Stimulated activated CD8-positive, alpha-beta memory T cell treated with anti-CD3 and anti-CD28 coated beads, Interleukin-7, amount 100 ng/mL, for 1 hour (primary cell): ENCODE measurements at places on chromosomes 6 and 20.

DNA sequence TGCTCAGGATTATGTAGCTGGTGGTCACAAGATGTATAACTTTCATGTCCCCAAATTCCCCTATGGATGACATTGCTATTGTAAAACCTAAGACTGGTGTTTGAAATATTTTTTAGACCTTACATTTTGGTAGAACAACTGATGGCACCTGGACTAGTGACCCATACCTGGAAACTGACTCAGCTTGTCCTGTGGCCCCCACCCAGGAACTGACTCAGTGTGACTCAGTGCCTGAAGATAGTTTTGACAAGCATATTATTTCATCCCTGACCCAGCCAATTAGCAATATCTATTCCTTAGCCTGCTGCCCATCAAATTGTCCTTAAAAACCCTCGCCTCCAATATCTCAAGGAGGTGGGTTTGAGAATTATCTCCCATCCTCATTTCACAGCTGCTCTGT lies 90.9 kb upstream of the GRIK2 start:
- DNase-seq = no peak

DNA sequence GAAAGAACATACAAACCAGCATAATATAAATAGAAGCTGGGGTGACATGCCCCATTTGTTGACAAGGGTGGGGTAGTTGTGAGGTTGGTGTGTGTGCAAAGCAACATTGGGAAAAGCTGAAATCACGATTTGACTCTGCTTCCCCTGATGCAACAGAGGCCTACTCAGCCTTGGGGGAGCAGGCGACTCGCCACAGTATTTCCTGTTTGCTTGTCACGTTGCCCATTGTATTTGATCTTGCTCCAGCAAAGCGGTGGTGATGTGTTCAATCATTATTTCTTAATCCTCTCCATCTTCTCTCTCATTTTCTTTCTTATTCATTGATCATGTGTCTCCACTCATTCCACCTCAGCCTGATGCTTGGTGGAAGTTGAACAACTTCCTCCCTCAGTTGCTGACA lies 165.8 kb upstream of the CITED2 start:
- no peak for DNase-seq

DNA sequence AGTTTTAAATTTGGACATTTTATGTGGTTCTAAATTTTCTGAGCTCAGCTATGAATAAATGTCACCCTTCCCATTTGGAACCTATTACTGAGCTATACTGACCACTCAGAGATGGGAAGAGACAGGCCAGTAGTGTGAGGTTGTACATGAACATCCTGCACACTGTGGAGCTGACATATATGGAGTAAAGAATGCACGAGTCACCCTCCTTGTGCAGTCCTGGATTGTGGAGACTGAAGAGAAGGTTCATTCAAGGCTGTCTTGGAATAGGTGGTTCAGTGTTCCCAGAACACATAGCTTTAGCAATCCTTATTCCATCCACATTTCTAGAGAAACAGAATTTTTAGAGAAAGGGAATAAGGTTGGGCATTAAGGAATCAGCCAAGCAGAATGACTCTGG lies 50.3 kb upstream of the OGFRL1 start:
- no peak for DNase-seq

DNA sequence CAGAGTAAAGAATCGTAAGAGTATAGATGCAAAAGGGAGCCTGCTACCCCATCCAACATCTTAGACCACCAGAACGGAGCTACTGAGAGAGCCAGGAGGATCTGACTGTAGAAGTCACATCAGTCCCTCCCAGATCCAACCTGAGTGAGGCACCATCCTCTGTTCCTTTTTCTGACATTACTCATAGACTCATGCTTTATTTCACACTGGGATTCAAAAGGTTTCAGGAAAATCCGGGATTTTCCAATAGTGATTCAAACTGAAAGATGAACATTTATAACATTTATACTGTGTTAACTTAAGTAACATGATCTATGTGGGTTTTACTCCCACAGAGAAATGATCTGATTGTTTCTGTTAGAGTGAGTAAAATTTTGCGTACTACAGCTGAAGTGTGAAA lies 868.6 kb upstream of the GJE1 start:
- no peak for DNase-seq

- DNase-seq = no peak
These were observed 1234.7 kb upstream of the GJE1 start for GRCh38 chr6:140897804-140898573.
